NCI-H2171 (cell line): ENCODE measurements at places on chromosomes 13 and 19.

DNA sequence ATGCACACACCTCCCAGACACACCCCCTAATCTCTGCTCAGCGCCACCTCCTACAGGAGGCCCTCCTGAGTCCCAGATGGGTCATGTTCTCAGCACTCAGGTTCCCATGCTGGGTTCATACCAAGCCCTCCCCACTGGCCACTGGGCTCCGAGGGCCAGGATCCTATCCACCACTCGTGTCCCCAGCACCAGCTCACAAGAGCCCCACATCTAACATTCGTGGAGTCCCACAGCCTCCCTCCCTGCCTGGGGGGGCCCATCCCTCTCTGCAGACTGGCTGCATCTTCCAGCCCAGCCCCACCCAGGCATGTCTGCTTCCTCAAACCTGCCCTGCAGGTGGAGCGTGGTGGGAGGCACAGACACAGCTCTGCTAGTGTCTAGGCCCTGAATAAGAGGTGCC lies 227.4 kb downstream of the TUBA3C start:
- DNase-seq, result no peak

- no peak for DNase-seq
Observed at GRCh38 chr19:15452111-15453047, 2.6 kb upstream of the WIZ start.

- DNase-seq, result peak; percentile 91
Observed at GRCh38 chr19:4633140-4633967, 6.0 kb upstream of the TNFAIP8L1 start.

DNA sequence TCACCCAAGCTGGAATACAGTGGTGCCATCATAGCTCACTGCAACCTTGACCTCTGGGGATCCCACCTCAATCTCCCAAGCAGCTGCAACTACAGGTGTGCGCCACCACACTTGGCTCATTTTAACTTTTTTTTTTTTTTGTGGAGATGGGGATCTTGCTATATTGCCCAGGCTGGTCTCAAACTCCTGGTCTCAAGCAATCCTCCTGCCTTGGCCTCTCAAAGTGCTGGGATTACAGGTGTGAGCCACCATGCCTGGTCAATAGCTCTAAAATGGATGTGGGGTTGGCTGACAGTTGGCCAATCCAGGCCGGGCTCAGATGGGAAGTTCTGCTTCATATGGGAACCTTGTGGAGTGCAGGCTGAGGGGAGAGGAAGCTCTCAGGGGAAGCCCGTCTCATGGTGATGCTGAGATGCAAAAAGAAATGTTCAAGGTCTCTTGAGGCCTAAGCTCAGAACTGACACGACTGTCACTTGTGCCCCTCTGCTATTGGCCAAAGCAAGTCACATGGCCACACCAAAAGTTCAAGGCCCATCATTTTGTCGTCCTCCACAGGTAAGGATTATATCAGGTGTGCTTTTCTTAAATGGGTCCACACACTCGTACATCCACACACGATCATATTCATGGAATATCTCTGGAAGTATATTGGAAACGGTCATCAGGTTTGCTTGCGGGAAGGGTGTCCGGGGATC lies 6.8 kb upstream of the KLC3 start:
- no peak for DNase-seq

- DNase-seq, result no peak
Observed at GRCh38 chr19:14674764-14675163, at the start of gene ADGRE3. Gene ADGRE3, minus strand, starts transcription at chr19:14674844. Its CDS starts 74 bp downstream, at chr19:14674770.

- DNase-seq, result no peak
Observed at GRCh38 chr19:44848036-44848811, 2.1 kb downstream of the NECTIN2 start.

- DNase-seq, result no peak
Observed at GRCh38 chr19:1465191-1466016, 13.6 kb downstream of the C19orf25 start.

GRCh38 chr19:16883522-16883921 lies 5.3 kb upstream of the F2RL3 start:
- no peak for DNase-seq

- no peak for DNase-seq
Observed at GRCh38 chr19:840519-841206, at the start of gene PRTN3. Gene PRTN3, plus strand, starts transcription at chr19:840999. Its CDS starts 10 bp downstream, at chr19:841009.

GRCh38 chr19:49217382-49217781 lies 59.8 kb downstream of the TRPM4 start:
- DNase-seq, result no peak

DNA sequence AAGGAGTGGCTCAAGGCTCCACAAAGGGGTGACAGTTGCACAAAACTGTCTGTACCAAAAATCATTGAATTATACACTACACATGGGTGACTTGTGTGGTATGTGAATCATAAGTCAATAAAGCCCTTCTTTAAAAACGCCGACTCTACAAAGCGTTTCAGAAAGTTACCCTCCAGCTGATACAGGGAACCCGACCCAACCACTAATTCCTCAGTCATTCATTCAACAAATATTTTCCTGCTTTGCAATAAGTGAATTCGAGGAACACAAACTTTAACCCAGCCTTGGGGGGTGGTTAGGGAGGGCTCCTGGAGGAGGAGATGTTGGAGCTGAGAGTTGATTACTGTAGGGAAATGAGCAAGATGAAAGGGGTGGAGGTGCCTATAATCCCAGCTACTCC lies 32.0 kb downstream of the LTBP4 start:
- no peak for DNase-seq

DNA sequence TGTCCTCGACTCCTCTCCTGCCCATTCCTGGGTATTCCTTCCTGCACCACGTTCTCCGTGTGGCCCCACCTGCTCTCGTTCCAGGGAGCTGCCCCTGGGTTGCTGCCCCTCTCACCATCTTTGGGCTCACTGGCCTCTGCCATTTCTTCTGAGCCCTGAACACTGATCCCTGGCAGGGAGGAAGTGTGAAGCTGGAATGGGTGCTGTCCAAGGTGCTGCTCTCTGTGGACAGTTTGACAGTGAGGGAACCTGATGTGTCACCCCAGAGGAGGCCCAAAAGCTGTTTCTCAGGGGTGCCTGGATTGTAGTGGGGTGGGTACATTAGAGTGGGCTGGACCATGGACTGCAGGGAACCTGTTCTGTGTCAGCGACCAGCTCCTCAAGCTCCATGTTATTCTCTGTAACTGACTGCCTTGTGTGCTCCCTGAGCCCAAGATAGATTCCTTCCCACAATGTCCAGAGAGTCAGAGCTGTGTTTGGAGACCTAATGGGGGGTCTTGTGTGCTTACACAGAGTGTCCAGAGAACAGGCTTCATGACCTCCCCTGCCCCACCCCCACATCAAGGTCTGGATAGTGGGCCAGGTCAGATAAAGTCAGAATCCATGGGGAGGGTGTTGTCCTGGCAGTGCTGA lies 7.2 kb upstream of the CEACAM8 start:
- no peak for DNase-seq

- DNase-seq, result peak; percentile 14
Observed at GRCh38 chr19:290372-291005, 714 bp downstream of the PLPP2 start.

DNA sequence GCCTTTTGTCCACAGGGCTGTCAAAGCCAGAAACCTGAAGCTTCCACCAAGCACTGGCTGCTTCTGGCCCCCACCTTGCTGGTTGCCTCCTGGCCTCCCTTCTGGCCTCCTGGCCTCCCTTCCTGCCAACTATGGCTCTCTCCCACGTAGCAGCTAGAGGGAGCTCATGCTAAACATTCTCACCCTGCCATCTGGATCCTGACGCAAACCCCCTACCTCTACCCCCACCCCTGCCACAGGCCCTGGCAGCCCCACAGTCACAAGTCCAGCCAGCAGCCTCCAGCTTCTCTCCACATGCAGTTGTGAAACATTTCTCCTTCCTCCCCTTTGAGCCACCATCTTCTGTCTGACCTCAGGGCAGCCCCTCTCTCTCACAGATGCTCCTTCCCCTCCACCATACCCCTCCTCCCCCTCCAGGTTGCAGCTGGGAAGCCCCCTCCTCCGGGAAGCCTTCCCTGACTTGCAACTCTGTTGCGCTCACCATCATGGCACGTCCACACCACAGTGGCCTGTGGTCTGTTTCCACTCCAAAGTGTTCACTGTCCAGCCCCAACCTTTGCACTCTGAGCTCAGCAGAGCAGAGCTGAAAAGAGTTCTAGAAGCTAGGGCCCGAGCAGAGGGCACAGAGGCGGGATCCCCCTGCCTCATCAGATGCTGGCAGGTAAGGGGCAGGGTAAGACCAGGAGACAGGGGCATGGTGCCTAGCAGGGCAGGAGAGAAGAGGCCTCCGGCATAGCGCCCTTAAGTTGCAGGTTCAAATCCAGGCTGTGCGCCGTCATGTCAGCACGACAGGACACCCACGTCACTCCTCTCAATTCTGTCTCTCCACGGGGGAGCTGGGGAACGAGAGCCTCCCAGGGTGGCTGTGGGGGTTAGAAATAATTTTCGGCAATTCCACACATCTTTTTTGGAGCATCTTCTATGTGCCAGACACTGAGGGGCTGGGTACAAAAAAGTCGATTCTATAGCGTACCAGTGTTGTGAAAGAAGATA lies 7.3 kb downstream of the ADGRL1 start:
- DNase-seq, result no peak

DNA sequence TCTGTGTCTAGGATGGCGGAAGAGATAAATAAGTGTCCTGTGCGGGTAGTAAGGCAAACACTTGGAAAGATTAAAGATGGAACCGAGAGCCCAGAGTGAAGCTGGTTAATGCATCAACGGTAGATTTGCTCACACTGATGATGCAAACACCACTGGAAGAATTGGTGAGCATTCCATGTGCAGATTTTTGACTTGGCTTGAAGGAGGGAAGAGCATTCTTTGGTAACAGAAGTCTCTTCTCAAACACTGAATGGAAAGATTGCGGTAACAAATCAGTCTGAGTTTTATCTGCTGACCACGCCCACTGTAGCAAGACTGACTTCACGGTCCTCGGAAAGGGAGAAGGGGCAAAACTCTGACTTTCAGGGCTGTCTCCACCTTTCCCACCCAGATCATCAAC lies 112.5 kb downstream of the COL4A1 start:
- DNase-seq, result no peak

DNA sequence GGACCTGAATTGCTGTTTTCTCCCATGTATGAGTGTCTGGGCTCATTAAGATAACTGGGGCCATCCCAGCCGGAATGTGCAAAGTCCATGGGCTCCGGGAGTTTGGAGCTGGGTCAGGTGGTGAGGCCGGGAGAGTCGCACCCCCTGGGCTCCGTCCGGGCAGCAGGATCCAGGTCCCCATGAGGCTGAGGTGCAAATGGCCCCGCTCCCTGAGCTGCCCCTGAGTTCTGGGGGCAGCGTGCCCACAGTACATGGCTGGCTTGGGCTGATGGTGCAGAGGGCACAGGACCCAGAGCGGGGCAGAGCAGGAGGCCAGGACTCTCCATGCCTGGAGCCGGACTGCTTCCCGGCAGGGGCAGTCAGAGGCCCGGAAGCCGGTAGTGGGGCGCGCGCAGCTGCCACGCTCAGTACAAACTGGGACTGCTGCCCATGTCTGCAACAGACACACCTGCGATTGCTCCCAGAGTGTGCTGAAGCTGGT lies 136.0 kb downstream of the KDM4B start:
- no peak for DNase-seq

GRCh38 chr13:59276436-59276835 lies 887.3 kb downstream of the DIAPH3 start:
- no peak for DNase-seq

DNA sequence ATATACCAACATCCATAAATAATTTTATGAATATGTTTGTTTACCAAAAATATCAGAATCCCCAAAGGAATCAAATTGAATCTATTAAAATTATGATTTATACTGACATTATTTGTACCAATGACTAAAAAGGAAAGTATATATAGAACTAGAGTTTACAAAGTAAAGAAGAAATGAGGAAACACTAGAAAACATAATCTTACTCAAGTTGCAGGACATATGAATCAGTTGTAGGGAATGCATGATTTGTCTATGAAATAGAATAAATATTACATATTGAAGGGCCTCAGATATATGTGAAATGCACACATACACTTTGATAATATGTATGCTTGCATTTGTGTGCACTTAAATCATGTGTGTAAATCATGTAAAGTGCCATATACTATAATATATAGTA lies 1466.4 kb downstream of the EFNB2 start:
- no peak for DNase-seq

GRCh38 chr13:26896986-26897668 lies 136.5 kb upstream of the GPR12 start:
- no peak for DNase-seq

- DNase-seq, result no peak
Observed at GRCh38 chr19:31979949-31980670, 365.3 kb upstream of the ZNF507 start.

DNA sequence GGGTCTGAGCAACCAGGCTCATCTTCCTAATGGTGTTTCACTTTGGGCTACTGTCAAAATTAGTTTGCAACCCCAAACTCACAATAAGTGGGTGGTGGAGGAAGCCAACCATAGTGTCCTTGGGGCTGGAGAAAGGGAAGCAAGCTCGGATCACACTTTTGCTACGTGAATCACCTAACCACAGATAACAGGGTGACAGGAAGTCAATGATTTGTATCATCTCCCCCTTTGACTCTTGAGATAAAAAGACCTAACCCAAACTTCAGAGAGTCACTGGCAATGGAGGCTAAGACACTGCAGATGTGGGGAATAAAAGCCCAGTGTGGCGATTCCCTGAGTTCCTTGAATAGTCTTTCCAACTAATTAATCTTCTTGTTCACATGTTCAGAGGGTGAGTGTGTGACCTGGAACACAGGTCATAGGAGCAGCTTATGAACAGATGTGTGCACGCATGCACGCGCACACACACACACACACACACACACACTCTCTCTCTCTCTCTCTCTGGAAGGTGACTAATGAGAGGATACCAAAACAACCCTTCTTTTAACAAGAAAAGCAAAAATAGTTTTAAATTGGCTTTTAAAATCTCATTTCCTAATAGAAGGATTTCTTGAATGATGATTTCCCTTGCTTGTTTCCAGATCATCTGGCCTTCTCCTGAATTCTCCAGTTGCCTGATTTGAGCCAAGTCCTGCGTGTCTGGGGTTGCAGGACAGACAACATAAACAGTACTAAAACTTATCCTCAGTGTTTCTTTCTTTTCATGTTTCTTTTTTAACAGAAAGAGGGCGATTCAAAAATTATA lies 21.2 kb upstream of the DOCK9 start:
- no peak for DNase-seq

GRCh38 chr19:9871626-9872338 lies 36.7 kb downstream of the PIN1 start:
- DNase-seq, result no peak

GRCh38 chr13:49827891-49828290 lies 35.4 kb upstream of the KPNA3 start:
- no peak for DNase-seq

- DNase-seq, result no peak
Observed at GRCh38 chr13:27970382-27971235, 1.5 kb upstream of the CDX2 start.

DNA sequence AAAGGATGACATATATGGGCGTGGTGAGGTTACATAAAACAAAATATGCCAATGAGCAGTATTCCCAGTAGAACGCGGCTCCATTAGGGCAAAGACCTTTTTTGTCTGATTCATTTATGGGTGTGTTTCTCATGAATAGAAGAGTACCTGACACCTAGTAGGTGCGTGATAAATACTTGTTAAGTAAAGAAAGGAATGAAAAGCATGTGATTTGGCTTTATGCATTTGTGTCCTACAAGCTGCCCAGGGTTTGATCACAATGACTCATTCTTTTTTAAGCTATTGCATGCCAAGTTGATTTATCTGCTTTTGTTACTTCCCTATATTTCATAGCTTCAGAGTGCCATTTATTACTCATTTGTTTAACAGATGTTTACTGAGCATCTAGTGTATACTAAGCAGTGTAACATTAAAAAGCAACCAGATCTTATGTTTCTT lies 19.1 kb upstream of the KCTD4 start:
- DNase-seq, result no peak

- DNase-seq, result no peak
Observed at GRCh38 chr13:50598338-50598737, 245.2 kb downstream of the DLEU7 start.

- no peak for DNase-seq
Observed at GRCh38 chr19:11242864-11243797, 3.7 kb downstream of the ANGPTL8 start.
